ENCODE measurements at places on chromosomes 16 and 17. TPM values are rescaled to one million over a fixed set of nuclear protein-coding genes. Genes with fewer than 3 reads are reported as not detected.

PITPNC1 gene
- total RNA-seq: 19.1 TPM

SMIM22 gene
- total RNA-seq: not detected

TP53TG3C gene
- total RNA-seq: not detected

RANBP10 gene
- total RNA-seq: 9.6 TPM

EVPLL gene
- total RNA-seq: not detected

PRDM7 gene
- total RNA-seq: not detected

RNU2-1 gene
- not detected for total RNA-seq
